NCI-H524 (cell line): ENCODE measurements at places on chromosomes 11 and 22.

GRCh38 chr11:86949995-86950660 is 5.1 kb downstream of the FZD4 start:
- no peak for DNase-seq

GRCh38 chr11:20991471-20991870 is 322.1 kb downstream of the NELL1 start:
- DNase-seq: no peak

GRCh38 chr11:14914536-14914935 is 22.5 kb upstream of the CYP2R1 start:
- DNase-seq: no peak

- DNase-seq: no peak
Observed at GRCh38 chr11:2414616-2415015, 14.1 kb downstream of the TSSC4 start.

DNA sequence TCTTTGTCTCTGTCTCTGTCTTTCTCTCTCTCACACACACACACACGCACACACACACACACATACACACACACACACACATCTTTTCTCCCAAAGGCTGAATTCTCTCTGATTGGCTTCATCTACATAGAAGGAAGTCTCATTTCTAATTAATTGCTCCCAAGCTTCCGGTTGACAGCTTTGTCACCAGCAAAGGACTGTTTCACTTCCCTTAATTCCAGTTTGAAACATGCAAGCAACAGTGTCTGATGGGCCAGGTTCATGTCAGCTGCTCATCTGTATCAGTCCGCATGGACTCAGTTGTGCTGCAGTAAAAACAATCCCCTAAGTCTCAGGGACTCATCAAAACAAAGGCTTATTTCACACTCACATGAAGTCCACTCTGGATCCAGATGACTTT is 16.2 kb upstream of the PVALB start:
- DNase-seq: no peak

DNA sequence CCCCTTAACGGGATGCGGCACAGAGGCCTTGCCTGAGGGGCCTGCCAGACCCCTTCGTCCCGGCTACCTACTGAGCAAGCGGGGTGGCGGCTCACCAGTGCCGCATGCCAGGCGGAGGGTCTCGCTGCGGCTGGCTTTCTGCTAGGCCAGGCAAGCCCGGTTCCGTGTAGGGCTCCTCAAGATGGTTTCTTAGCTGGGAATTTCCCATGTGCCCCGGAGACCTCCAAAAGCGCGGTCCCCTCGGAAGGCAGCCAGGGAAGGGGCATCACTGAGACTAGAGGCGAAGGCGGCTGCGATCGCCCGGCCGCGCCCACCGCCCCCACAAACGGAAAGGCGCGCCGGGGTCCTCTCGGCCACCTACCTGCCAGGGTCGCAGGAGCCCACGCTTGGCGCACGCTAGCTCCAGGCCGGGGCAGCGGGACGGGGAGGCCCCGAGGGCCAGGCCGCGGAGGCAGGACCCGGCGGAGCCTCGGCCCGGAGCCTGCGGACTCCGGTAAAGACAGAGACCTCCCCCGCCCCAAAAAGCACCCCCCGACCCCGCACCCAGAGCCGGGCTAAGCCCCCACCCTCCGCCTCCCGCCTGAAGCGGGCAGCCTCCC is 23.8 kb downstream of the MICAL3 start:
- DNase-seq: no peak

DNA sequence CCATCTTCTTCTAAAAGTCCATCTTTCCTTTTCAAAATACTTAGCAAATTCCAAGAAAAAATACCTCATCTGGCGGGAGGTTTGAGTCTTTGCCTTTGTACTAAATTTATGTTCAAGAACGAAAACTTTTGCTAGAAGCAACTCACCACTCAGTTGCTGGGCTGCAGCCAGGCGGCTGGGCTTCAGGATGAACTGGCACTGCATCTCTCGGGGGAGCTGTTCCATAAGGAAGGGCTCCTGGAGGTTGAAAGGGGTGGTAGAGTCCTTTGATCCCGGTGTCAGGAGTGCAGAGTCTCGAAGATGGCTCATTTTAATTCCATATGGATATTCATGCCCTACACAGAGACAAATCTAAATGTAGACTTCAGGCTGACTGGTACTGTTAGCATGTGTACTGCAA is 105.8 kb downstream of the ARHGAP20 start:
- no peak for DNase-seq

- DNase-seq: peak; percentile 87
Observed at GRCh38 chr11:106524436-106524835, 447.0 kb downstream of the AASDHPPT start.

- DNase-seq: no peak
Observed at GRCh38 chr11:89613911-89614310, 96.2 kb upstream of the TRIM77 start.

- DNase-seq: no peak
Observed at GRCh38 chr11:70420008-70420464, 21.7 kb downstream of the CTTN start.

GRCh38 chr22:22709719-22710445 is 65.5 kb downstream of the GGTLC2 start:
- DNase-seq: peak; percentile 38

DNA sequence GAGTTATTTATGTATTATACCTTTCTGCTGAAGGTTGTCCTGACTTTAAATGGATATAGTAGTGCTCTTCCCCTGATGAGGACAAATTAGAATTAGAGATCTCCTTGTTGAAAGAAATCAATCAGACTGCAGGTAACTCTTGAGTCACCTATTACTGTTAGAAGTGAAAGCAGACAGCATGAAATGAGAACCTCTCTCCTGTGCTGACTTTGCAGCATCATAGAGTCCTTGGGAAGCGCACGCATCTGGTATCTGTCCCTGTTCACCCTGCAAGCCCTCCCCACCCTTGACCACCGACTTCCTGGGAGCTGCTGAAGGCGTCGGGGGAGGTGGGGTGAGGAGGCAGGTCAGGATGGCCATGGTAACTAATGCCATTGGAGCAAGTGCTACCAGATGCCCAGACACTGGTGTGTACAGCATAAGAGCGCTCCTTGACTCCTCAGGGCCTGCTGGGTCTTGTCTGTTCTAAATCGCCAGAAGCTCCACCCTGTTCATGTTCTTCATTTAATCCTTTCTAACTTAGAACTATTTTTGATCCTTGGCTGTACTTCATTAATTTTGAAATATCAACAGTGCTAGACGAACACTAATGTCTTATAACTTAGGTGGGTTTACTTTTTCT is 143.9 kb downstream of the WNT7B start:
- DNase-seq: peak; percentile 40

- no peak for DNase-seq
Observed at GRCh38 chr11:131584785-131585592, 214.6 kb downstream of the NTM start.

- DNase-seq: no peak
Observed at GRCh38 chr11:46574656-46575055, 19.2 kb downstream of the AMBRA1 start.

- no peak for DNase-seq
Observed at GRCh38 chr22:38236786-38237185, 35.0 kb downstream of the MAFF start.

- no peak for DNase-seq
Observed at GRCh38 chr22:49824185-49824925, 3.3 kb downstream of the BRD1 start.

- peak; percentile 63 for DNase-seq
Observed at GRCh38 chr22:47398491-47398890, 636.0 kb downstream of the TBC1D22A start.

DNA sequence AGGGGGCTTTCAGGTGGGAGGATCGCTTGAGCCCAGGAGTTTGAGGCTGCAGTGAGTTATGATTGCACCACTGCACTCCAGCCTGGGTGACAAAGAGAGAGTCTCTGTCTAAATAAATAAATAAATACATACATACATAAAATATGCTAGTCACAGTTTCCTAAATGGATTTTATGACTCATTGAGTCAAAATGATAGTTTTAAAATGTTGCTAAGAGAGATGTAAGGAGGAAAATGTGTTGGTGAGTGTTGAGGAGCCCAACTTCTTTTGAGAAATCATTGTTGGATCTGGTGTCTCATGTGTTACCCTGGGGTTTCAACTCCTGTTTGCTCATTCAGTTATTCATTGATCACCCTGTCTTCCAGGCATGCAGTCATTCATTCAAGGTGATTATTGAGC is 21.0 kb downstream of the PARVB start:
- no peak for DNase-seq

- DNase-seq: no peak
Observed at GRCh38 chr11:44576656-44577055, 11.2 kb downstream of the CD82 start.

DNA sequence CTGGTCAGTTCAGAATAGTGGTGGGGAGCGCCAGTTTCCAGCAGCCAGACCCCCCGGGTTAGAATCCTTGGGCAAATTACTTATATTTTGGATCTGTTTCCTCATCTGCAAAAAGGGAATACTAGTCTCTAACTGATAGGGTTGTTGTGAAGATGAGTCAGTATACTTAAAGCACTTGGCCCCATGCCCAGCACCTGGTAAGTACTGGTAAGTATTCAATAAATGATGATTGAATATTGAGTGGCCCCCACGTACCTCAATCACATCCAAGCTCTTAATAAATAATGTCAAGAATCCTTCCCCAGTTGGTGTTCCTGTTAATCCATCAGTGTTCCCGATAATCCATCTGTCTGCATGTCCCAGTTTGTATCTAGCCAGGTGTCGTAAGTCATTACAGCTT is 12.1 kb downstream of the ACP2 start:
- DNase-seq: no peak

GRCh38 chr22:44711690-44712555 is 9.9 kb downstream of the PRR5 start:
- peak; percentile 13 for DNase-seq

GRCh38 chr22:49620003-49620556 is 207.6 kb downstream of the BRD1 start:
- no peak for DNase-seq

DNA sequence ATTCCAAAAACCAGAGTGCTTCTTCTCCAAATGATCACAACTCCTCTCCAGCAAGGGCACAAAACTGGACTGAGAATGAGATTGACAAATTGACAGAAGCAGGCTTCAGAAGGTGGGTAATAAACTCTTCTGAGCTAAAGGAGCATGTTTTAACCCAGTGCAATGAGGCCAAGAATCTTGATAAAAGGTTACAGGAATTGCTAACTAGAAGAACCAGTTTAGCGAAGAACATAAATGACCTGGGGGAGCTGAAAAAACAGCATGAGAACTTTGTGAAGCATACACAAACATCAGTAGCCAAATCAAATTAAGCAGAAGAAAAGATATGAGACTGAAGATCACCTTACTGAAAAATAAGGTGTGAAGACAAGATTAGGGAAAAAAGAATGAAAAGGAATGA is 15.5 kb downstream of the OR52M1 start:
- DNase-seq: no peak

DNA sequence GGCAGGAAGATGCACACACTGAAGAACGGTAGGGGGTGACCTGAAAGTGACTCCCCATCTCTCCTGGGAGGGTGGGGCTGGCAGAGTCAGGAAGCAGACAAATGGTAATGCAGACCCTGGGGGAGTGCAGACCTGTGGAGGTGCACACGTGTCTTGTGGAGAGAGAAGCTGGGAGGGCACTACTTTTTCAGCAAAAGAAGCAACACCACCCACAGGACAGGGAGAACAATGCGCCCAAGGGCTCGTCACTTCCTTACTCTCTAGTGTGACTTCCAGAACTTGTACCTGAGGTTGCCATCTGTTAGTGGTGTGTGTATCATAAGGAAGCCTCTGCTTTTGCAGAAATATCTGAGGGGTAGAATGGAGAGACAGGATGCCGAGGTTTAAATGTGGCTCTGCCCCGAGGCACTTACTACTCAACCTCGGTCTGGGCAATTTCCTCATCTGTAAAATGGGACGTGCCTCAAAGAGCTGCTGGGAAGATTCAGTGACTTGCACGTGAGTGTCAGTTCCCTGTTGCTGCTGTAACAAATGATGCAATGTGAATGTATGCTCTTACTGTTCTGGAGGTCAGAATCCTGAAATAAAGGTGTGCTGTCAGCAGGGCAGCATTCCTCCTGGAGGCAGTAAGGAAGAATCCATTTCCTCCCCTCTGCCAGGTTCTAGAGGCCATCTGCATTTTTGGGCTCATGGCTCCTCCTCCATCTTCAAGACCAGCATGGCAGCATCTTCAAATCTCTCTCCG is 323.4 kb downstream of the SHANK2 start:
- no peak for DNase-seq

DNA sequence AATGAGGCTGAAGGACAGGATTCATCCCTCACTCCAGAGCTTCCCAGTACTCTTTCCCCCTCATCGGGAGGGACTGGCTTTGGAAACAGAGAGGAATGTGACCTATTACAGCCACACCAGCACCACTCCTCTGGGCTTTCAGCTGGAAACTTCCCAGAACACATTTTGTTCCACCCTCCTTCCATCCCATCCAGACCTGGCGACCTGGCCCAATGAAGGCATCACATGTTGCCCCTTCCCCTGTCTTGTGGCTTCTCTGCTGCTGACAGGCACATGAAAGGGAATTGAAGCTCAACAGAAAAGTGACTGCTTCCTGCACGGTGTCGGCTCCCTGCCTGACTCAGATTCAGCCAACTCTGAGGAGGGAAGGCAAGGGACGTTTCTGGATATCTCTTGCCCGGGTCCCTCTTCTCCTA is 19.1 kb downstream of the IRAG1 start:
- DNase-seq: no peak

GRCh38 chr11:117833401-117833891 is 8.9 kb upstream of the FXYD2 start:
- no peak for DNase-seq

GRCh38 chr11:79150320-79150719 is 290.5 kb downstream of the TENM4 start:
- no peak for DNase-seq

DNA sequence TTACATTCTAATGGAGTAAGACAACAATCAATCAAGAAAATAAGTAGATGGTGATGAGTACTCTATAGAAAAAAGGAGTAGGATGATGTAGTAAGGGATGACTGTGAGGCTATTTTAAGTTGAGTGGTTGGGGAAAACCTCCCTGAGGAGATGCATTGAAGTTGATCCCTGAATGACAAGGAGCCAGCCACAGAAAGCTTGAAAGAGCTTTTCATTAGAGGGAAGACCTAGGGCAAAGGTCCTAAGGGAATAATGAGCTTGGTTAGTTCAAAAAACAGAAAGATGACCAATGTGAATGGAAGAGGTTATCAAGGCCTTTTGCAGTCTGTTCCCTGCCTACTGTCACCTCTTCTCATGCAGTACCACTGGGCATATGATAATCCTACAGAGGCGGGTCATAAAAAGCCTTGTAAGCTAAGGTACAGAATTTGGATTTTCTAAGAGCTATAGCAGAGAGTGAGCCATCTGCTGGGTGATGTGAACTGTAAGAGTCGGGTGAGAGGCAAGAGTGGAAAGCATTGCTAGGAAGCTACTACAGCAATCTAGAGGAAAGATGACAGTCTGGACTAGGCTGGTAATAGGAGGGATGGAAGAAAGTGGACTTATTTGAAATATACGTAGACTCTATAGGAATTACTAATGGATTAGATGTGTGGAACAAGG is 3.1 kb downstream of the PPP2R1B start:
- DNase-seq: peak; percentile 31

DNA sequence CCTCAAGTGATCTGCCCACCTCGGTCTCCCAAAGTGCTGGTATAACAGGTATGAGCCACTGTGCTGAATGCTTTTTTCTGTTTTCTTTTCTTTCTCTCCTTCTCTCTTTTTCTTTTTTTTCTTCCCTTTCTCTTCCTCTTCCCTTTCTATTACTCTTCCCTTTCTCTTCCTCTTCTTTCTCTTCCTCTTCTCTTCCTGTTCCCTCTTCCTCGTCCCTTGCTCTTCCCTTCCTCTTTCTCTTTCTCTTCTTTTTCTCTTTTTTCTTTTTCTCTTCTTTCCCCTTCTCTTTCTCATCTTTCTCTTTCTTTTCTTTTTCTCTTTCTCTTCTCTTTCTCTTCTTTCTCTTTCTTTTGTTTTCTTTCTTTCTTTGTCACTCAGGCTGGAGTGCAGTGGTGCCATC is 1.2 kb downstream of the OOSP1 start:
- no peak for DNase-seq

GRCh38 chr11:85673393-85673792 is 8.5 kb upstream of the CREBZF start:
- DNase-seq: no peak
